ENCODE measurements at places on chromosomes 6 and 20. TPM values are rescaled to one million over a fixed set of nuclear protein-coding genes. Genes with fewer than 3 reads are reported as not detected.

Gene COQ3
- 8.4 TPM for total RNA-seq

- no peak for DNase-seq
These were observed 15.9 kb upstream of the BTN1A1 start for GRCh38 chr6:26484161-26484560.

DNA sequence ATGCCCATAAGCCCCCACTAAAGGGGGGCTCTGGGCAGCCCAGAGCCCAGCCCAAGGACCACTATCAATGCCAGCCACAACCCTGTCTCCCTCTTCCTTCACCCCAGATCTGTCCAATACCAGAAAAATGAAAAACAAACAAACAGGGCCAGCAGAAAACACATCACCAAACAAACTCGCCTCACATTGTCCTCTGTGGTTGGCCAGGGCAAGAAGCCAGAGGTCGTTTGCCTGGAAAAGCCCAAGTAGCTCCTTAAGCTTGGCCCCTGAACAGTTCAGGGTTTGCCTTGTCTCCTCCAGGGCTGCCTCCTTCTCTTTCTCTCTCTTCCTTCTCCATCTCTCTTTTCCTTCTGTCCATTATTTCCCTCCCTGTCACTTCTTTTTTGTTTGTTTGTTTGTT is 10.1 kb upstream of the SCUBE3 start:
- no peak for DNase-seq

Gene RBCK1
- 202 TPM for total RNA-seq

- no peak for DNase-seq
These were observed 9.6 kb downstream of the TTPAL start for GRCh38 chr20:44485078-44485829.

- DNase-seq: no peak
These were observed 568 bp downstream of the PREP start for GRCh38 chr6:105402090-105402938.

DNA sequence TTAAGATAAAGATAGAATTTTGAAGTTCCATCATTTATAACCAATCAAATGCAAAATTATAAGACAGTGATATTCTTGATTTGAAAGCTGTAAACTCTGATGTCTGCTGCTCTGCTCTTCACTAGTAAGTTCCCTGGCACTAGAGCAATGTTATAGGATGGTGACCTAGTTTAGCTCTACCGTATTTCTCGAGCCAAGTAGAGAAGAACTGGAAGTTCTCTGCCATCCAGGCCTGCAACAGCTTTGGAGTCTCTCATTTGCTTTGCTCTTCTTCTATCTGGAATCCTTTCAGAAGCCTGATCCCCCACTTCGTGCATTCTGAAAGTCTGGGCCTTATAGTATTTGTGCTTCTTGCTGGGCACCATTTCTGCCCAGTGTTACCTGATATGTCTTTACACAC is 100.3 kb downstream of the PLCB1 start:
- no peak for DNase-seq

GRCh38 chr20:46545077-46545826 is 5.2 kb downstream of the OCSTAMP start:
- DNase-seq: peak; percentile 5

DNA sequence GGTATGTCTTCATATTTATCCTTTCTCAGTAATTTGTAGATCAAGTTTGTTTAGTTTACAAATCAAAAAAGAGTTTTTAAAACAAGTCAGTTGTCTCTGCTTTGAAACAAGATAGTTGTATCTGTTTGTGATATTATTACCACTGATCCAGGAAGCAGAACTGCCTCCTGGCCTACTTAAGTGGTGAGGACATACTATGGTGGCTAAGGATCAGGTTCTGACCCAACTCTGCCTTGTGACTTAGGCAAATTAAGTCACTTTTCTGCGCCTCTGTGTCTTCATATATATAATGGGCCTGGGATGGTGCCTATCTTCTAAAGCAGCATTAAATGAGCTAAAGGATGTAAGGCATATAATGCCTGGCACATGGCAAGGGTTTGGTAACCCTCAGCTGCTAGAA is 8.7 kb downstream of the ANKS1A start:
- no peak for DNase-seq

DNA sequence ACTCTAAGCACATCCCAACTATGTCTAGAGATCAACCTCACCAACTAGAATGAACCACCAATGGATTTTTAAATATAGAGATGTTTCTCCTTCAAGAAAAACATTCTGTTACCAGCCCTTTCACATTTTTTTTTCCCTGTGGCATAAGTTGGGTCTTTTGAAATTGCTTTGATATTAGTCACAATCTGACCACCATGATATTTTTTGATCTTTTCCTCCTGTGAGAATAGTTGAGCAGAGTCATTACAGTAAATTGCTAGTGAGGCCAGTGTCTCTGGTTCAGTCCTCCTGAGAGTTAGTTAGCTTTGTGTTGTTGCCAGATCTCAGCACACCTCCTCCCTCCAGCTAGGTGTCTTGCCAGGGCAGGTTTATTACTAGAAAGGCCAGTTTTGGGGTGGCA is 79.7 kb upstream of the MYLIP start:
- DNase-seq: peak; percentile 7

GRCh38 chr6:7787137-7787608 is 61.3 kb downstream of the BMP6 start:
- peak; percentile 10 for DNase-seq

DNA sequence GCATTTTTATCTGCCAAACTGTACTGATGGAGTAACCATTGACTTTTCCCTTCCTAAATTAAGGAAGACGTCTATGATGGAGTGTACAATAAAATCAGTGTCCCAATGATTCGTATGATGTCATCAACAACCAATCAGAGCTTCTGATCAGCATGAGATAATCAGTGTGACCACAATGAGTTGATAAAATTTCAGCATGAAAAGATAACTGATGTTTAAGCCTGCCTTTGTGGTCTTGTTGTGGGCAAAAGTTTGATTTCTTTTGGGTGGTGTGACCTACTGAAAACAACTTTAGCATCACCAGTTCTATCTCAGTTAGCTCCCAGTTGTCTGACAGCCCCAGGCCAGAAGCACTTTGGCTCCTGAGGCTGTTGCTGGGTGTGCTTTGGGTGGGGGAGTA is 3.3 kb downstream of the PCIF1 start:
- DNase-seq: no peak

DNA sequence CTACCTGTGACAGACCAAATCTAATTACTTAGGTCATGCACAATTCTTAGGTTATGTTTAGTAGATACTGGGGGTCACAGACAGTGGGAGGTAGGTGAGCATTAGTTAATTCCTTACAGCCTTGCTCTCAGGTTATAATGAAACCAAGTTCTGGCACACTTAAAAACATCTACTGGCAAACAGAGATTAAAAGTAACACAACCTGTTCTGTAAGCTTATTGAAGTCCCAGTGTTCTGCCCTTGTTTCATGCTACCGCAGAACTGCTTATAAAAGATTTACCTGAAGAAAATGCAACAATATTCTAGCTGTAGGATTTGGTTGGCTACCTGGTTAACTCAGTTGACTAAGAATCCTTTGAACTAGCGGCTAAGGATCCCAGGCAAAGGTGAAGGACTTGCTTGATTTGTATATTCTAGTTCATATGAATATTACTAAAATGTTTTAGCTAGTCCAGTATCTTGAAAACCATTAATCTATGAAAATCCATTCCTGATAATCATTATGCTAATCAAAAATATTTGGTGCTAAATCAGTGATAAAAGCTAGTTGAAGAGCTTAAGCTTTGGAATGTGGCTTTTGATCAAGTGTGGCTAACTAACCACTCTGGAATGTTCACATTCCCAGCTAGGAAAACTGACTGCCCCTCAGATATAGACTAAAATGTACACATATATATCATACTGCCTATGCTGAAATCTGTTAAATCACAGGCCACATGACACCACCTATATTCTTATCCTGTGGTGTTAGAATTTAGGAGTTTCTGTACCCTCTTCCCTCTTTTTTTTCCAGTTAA is 7.2 kb downstream of the PEX3 start:
- DNase-seq: peak; percentile 46

GRCh38 chr6:36312854-36313648 is 23.6 kb downstream of the BNIP5 start:
- no peak for DNase-seq

Gene ZNF391
- 0.53 TPM for total RNA-seq

DNA sequence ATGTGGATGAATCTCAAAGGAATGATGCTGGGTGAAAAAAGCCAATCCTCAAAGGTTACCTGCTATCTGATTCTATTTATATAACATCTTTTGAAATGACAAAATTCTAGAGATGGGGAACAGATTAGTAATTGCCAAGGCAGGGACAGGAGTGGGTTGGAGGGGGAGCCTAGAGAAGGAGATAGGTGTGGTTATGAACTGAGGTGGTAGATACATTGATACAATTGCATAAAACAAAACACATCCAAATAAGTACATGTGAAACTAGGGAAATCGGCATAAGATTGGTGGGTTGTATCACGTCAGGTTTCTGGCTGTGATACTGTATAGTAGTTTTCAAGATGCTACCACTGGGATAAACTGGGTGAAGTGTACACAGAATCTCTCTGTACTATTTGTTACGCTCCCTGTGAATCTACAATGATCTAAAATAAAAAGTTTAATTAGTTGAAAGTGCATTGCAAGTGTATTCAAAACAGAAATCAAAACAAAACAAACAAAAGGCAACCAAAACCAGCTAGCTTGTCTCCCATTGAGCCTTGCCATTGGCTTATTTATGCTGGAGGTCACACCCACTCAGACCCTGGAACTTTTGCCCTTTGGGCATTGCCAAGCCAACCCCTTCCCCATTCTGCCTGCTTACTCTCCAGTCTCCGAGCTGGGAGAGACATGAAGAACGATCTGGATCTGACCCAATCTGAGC is 27.8 kb downstream of the PPP1R16B start:
- no peak for DNase-seq

- DNase-seq: peak; percentile 71
These were observed at the start of gene TPMT for GRCh38 chr6:18154507-18155149. Gene TPMT, minus strand, starts transcription at chr6:18155077. Its CDS starts 5,950 bp downstream, at chr6:18149127.

- DNase-seq: no peak
These were observed 873.7 kb downstream of the KIF16B start for GRCh38 chr20:15699431-15700146.

Gene HDGFL1
- not detected for total RNA-seq

Measured in bronchial epithelial cell (primary cell).